ENCODE measurements at places on chromosomes 6 and 20.

- H3K27me3 ChIP-seq = no peaks in the 10 kb centered on the region
- no peak overlapping the region for H3K27ac ChIP-seq
- DNase-seq = no peak
- H3K36me3 ChIP-seq = no peaks in the 10 kb centered on the region
- no peak overlapping the region for H3K4me3 ChIP-seq
Measured at GRCh38 chr6:54308986-54309315, 710 bp downstream of the TINAG start.

DNA sequence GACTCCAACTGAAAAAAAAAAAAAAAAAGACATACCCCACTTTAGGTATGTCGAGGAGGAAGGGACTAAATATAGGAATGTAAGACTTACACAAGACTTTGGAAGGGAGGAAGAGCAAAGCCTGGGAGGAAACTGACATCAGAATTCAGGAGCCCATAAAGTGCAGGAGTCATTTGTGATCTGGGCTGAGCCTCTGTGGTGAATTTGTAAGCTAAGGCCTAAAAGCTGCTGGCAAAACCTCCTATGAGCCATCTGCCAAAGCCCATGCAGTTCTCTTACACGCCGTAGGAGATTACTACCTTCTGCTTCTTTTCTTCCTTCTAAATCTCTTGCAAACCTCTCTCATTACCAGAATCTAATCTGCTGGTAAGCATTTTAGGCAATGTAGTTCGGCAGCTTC, 52.0 kb upstream of the THEMIS start:
- H3K27me3 ChIP-seq = no peaks in the 10 kb centered on the region
- no peak overlapping the region for H3K27ac ChIP-seq
- H3K4me1 ChIP-seq = peaks cover 49% of the 10 kb centered on the region
- H3K36me3 ChIP-seq = peaks cover 34% of the 10 kb centered on the region

DNA sequence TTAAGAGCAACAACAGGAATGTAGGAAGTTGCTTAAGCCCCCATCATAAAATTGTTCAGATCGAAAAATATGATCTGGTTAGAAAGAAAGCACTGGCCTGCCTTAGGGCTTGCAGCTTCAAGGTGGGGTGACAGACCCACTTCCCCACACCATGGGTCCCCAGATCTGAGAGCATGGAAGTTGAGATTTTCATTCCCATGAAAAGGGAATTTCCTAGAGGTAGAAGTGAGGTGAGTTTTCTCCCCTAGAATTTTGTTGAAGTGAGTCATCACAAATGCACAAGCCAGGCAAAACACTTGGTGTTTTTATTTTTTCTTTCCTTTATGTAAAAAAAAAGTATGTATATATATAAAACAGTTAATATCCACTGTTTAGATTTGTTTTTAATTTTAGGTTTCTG, 213.6 kb upstream of the SUPT3H start:
- no peak overlapping the region for H3K4me3 ChIP-seq
- H3K27me3 ChIP-seq = no peaks in the 10 kb centered on the region
- peak overlapping the region; percentile 89 for H3K27ac ChIP-seq
- peaks cover 86% of the 10 kb centered on the region for H3K4me1 ChIP-seq

GRCh38 chr6:34239500-34239825, 2.8 kb downstream of the HMGA1 start:
- no peaks in the 10 kb centered on the region for H3K27me3 ChIP-seq
- no peak for DNase-seq
- peak overlapping the region; percentile 55 for H3K27ac ChIP-seq

DNA sequence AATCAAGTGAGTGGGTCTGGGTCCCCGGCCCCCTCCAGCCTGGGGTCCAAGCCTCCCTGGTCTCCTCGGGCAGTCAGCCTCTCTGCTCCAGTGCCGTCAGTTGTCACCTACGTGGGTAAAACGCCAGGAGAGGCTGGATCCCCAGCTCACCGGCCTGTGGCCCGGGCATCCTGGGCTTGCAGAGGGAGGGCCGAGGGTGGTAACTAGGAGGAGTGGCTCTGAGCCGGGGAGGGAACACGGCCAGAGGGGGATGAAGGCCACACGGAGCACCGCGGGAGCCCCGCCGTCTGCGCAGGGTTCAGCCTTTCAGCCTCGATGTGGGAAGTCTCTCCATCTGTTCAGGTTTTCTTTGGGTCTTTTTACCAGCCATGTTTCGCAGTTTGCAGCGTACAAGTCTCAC, 29.5 kb upstream of the BHLHE23 start:
- H3K27ac ChIP-seq = no peak overlapping the region
- H3K4me1 ChIP-seq = peaks cover 6% of the 10 kb centered on the region
- peaks cover 19% of the 10 kb centered on the region for H3K27me3 ChIP-seq
- DNase-seq = no peak

DNA sequence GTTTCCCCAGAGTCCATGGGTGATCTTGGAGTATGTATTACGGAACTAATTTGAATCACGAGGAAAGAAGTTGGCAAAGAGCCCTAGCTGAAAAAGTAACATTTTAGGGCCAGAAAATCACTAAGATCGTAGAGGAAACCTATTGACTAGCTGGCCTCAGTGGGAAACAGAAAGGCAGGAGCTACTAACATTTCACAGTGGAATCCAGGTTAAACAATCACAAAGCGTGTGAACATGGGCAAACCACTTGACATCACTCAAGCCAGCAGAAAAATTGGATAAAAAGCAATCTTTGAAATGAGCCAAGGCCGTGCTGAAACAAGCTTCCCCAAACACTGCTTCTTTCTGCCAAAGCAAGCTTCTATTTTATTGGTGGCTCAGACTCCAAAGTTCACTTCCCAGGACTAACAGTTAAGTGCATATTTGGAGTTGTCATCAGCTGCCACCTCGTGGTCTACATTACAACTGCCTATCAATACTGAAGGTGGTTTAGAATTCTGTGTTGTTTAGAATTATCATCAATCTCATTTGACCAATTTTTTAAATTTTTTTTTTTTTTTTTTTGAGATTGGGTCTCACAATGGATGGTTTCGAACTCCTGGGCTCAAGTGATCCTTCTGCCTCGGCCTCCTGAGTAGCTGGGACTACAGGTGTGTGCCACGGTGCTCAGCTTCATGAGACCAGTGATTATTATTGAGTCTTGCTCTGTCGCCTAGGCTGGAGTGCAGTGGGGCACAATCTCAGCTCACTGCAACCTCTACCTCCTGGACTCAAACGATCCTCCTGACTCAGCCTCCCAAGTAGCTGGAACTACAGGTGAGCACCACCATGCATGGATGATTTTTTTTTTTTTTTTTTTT, 10.6 kb downstream of the RPS10 start:
- DNase-seq = peak; percentile 20
- no peaks in the 10 kb centered on the region for H3K27me3 ChIP-seq
- H3K4me1 ChIP-seq = peaks cover 14% of the 10 kb centered on the region
- H3K4me3 ChIP-seq = no peak overlapping the region
- peak overlapping the region; percentile 33 for H3K27ac ChIP-seq

DNA sequence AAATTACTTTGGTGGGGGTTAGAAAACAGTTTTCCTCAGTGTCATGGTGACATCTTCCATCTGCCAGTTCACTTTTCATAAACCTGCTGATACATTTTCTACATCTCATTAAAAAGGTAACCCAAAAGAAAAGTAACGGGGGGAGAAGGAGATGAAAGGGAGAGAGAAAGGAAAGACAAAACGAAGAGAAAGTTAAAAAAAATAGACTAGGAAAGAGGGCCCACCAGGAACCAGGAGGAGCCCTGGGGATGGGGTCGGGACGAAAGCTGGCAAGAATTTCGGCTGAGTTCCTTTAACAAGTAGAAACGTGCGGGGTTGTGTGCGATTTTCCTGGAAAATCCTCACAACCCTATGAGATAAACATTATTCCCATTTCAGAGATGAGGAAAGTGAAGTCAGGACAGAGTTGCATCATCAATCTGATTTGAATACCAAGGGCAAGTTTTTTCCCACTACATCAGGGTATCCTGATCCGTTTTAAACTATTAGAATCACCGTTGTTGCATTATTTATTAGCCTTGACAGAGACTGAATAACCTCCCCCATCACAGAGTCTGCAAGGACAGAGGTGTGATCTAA, 53.4 kb upstream of the TPD52L1 start:
- H3K4me3 ChIP-seq = peak overlapping the region; percentile 35
- no peaks in the 10 kb centered on the region for H3K4me1 ChIP-seq
- H3K27ac ChIP-seq = no peak overlapping the region

DNA sequence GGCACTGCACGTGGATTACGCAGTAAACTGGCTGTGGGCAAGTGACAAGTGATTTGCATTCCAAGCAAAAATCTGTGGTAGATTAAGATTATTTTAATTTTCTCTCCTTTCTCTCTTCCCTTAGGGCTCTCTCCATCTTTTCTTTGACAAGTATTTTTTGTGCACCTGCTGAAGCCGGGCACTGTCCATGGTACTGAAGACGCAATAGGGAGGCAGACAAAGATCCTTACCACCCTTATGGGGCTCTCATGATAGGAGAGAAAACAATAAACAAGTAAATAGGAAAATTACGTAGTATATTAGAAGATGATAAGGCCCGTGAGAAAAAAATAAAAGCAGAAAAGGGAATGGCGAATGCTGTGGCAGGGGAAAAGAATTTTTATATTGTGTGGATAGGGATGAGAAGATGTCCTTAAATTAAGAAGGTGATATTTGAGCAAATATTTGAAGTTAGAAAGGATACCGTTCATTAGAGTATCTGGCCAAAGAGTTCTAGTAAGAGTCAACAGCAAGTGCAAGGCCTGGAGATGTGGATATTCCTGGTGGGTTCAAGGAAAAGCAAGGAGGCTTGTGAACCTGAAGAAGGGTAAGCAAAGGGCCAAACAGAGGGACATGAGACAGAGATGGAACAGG, 146.0 kb downstream of the LAMP5 start:
- H3K4me3 ChIP-seq = no peak overlapping the region
- no peak for DNase-seq
- no peaks in the 10 kb centered on the region for H3K4me1 ChIP-seq
- H3K27ac ChIP-seq = no peak overlapping the region
- H3K36me3 ChIP-seq = no peaks in the 10 kb centered on the region

GRCh38 chr6:11761744-11762620, 16.6 kb downstream of the ADTRP start:
- no peak overlapping the region for H3K4me3 ChIP-seq
- no peaks in the 10 kb centered on the region for H3K36me3 ChIP-seq
- H3K27me3 ChIP-seq = no peaks in the 10 kb centered on the region
- H3K27ac ChIP-seq = no peak overlapping the region
- H3K4me1 ChIP-seq = peaks cover 6% of the 10 kb centered on the region

GRCh38 chr6:104700371-104701185, 159.1 kb downstream of the HACE1 start:
- no peak for DNase-seq
- H3K4me1 ChIP-seq = peaks cover 24% of the 10 kb centered on the region
- peaks cover 11% of the 10 kb centered on the region for H3K36me3 ChIP-seq
- no peak overlapping the region for H3K27ac ChIP-seq

DNA sequence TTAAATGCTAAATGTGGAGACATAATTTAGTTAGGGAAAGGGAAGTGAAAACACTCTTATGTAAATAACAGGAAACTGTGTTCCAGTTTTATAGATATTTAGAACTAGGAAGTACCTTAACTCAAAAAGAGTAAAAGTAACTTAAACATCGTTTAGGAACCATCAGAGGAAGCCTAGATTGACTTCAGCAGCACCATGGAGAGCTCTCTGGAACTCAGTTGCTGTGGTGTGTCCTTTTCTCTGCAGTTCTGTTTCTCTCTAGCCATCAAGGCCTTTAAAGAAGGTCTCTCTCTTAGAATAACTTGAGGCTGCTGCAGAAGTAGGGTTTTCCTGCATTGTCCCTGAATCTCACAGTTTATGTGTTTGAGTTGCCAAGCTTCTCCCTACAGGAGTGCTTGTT, 26.9 kb downstream of the CLVS2 start:
- no peaks in the 10 kb centered on the region for H3K27me3 ChIP-seq
- H3K4me1 ChIP-seq = no peaks in the 10 kb centered on the region
- H3K36me3 ChIP-seq = no peaks in the 10 kb centered on the region

Measured in activated T-helper 2 cell treated with anti-CD3 and anti-CD28 coated beads, Interferon-gamma antibody, Interleukin-2, Interleukin-4, amounts not matched to agents 10 μg/mL and 5 μg/mL and 100 μg/mL, durations not matched to agents 14 hours and 24 hours and 36 hours (primary cell).